ENCODE measurements at places on chromosomes 16 and 17.

GRCh38 chr17:71441098-71441497, 679.7 kb upstream of the SOX9 start:
- DNase-seq = no peak

- DNase-seq = no peak
These were observed 96.6 kb downstream of the CYB561 start for GRCh38 chr17:63349478-63350000.

DNA sequence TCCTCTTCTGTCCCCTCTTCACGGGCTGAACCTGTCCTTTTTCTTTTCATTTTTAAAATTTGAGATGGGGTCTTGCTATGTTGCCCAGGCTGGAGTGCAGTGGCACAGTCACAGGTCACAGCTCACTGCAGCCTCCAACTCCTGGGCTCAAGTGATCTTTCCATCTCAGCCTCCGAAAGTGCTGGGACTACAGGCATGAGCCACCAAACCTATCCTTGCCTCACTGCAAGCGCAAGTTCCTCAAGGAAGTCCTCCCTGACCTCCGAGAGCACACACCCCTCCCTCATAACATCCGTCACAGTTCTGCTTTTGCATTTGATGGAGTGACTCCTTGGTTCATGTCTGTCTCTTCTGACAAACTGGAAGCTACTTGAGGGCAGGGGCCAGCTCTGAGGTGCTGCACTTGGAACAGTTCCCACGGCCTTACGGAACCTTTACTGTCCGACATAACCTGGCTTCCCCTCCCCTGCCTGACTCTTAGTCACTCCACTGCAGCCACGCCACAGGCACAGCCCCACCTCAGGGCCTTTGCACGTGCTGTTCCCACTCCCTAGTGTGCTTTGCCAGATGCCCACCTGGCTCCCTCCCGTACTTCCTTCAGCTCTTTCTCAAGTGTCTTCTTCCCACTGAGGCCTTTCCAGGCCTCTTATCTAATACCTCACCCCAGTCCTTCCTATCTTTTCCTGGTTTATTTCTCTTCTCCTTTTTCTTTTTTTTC, 4.4 kb downstream of the TBX6 start:
- no peak for DNase-seq

DNA sequence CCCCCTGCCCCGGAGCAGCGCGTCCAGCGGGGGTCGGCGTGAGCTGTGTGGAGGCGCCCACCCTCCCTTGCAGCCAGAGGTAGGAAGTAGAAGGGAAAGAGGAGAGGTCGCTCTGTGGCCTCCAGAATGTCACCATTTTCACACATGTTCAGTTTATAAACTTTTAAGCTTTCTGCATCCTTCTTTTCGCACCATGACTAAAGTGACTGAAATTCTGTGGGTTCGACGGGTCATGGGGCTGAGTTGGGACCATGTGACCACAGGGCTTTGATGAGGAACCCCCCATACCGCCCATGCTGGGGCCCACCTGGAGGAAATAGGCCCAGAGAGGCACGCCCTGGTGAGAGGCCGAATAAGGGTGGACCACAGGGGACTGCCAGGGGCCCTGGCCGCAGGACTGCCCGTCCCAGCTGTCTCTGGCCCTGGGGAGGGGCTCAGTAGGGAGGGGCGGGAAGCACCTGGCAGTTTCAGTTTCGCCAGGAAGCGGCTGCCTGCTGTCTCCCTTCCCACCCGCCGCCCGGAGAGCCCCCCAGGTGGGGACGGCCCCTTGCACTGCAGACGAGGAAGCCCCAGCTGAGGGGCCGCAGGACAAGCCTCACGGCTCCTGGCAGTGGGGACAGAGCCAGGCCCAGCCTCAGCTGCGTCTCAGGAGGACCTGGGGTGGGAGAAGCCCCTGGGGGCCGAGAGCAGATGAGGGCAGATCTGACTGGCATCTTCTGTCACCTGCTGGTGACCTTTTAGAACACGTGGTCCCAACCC, 9.0 kb downstream of the CBFA2T3 start:
- DNase-seq = no peak
